IMR-90 (cell line): ENCODE measurements at places on chromosomes 3 and 15. TPM values are rescaled to one million over a fixed set of nuclear protein-coding genes. Genes with fewer than 3 reads are reported as not detected.

The PLSCR4 gene
- total RNA-seq, result 2.8 and 3.8 TPM in 2 replicates

The CAPN7 gene
- 21.3 and 28.1 TPM in 2 replicates for total RNA-seq

The GOLGA6B gene
- not detected in 2 replicates for total RNA-seq

DNA sequence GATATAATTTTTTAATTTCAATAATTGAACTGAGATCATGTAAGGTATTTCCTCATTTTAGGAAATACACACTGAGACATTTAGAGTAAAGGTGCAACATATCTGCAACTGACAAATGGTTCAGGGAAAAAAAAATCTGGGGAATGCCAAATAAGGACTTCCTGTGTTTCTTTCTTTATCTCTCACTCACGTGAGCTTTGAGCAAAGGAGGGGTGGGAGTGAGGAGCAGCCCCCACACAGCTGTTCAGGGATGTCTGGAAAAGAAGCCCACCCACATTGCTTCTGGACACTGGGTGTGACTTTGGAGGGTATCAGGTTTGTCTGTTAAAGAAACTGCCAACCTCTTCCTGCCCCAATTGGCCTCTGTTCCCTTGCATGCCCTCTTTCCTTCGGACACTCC, 5.6 kb upstream of the TP63 start:
- DNase-seq, result no peak
- H3K4me1 ChIP-seq, result no peaks in the 10 kb centered on the region
- H3K27me3 ChIP-seq, result no peaks in the 10 kb centered on the region
- no peak overlapping the region for H3K27ac ChIP-seq
- no peaks in the 10 kb centered on the region for H3K36me3 ChIP-seq

DNA sequence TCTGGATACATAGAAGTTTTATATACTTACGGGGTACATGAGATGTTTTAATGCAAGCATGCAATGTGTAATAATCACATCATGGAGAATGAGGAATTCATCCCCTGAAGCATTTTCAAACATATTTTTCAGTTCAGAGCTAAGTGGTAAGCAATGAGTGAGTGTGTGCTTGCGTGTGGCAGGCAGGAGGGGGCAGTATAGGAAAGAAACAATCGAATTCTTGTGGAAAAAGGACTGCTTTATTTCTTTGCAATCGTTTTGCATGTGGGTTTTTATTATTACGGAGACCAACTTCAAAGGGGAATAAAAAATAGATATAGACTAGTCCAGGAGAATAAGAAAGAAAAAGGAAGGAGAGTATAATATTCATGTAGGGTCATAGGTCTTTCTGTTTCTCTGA, 271.6 kb downstream of the CHL1 start:
- H3K27me3 ChIP-seq, result no peaks in the 10 kb centered on the region
- no peak overlapping the region for H3K4me3 ChIP-seq
- DNase-seq, result no peak
- H3K36me3 ChIP-seq, result no peaks in the 10 kb centered on the region
- H3K4me1 ChIP-seq, result no peaks in the 10 kb centered on the region

DNA sequence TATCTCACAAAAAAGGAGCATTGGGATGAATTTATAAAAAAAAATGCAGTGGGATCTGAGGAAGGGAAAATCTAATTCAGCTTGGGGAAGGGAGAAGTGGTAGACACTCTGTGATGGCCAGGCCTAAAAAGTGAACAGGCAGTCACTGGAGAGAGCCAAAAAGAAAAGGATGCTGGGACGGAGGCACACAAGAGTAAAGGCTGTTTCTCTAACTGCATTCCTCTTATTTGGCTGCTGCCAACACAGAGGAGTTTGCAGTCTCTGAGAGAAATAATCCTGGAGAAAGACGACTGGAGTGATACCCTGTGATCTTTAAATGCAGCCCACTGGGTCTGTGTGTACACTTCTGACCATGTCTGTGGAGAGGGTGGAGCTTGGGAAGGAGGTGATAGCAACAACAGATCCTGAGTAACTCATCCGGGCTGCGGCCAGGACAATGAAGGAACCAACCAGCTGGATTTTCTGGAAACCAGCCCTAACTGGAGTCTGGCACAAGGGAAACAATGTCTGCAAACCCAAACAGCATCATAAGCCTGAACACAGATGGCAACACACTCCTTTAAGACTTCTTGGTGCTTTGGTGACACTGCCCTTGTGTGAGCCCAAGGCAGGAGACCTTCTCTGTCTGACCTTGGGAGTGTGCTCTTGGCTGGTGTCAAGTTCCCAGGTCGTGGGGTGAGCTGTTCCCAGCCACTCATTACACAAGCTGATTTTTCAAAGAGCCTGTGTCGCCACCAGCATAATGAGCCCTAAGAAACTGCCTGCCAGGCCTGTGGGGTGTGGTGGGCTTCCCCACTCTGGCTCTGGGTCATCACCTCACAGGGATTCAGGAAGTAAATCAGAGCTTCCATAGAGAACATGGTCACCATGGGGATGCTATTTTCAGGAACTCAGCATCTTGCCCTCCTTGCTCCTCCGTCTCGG, 8.0 kb downstream of the FYCO1 start:
- H3K36me3 ChIP-seq, result peaks cover 7% of the 10 kb centered on the region; the same call in 1 of the 2 replicates
- H3K4me3 ChIP-seq, result no peak overlapping the region
- peak; percentile 82 for DNase-seq

GRCh38 chr15:68346979-68347378, 69.4 kb downstream of the FEM1B start:
- no peak overlapping the region for H3K4me3 ChIP-seq
- peaks cover 6% of the 10 kb centered on the region; the same call in 1 of the 2 replicates for H3K36me3 ChIP-seq
- peaks cover 12% of the 10 kb centered on the region for H3K4me1 ChIP-seq
- H3K27ac ChIP-seq, result peak overlapping the region; percentile 54
- no peaks in the 10 kb centered on the region for H3K27me3 ChIP-seq

DNA sequence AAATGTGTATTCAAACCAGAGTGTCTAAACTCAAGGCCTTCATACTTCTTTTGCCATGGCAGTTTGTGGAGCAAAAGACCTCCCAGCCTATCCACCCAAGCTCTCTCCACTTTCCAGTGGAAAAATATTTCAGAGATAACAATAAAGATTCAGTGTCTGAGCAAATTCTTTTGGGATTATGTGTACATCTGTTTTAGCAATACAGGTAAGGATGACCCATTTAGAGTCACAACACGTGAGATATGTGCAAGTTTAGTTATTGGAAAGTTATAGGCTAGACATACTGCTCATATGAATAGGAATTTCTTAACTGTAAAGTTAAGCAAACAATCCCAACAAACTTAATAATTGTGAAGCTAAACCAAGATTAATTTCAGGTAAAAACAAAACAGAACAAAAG, 174.5 kb upstream of the LRIG1 start:
- no peak overlapping the region for H3K4me3 ChIP-seq
- H3K27ac ChIP-seq, result no peak overlapping the region
- no peaks in the 10 kb centered on the region for H3K36me3 ChIP-seq
- peak; percentile 74 for DNase-seq

DNA sequence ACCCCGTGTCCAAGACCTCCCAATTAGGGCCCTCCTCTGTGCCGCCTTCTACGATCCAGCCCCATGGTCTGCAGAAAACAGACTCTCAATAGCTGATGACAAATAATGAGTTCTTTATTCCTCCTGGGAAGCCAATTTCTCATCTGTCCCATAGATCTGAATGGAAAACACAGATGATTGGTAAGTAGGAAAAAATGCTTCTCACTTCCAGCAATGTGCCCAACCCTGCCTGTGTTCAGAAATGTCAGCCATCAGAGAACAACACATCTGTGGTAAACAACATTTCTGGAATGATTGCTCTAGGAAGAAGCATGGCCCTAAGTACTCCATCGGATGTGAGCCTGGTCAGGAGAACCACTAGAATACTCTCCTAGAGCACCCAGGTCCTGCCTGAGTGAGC, 240.5 kb upstream of the HES1 start:
- no peak for DNase-seq
- H3K27me3 ChIP-seq, result peaks cover 25% of the 10 kb centered on the region
- no peak overlapping the region for H3K27ac ChIP-seq
- no peaks in the 10 kb centered on the region for H3K36me3 ChIP-seq
- H3K4me1 ChIP-seq, result no peaks in the 10 kb centered on the region
- no peak overlapping the region for H3K4me3 ChIP-seq

DNA sequence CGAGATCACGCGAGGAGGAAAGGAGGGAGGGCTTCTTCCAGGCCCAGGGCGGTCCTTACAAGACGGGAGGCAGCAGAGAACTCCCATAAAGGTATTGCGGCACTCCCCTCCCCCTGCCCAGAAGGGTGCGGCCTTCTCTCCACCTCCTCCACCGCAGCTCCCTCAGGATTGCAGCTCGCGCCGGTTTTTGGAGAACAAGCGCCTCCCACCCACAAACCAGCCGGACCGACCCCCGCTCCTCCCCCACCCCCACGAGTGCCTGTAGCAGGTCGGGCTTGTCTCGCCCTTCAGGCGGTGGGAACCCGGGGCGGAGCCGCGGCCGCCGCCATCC, 1.1 kb upstream of the SETD5 start:
- no peaks in the 10 kb centered on the region for H3K27me3 ChIP-seq
- H3K4me3 ChIP-seq, result peak overlapping the region; percentile 74
- H3K36me3 ChIP-seq, result peaks cover 12% of the 10 kb centered on the region
- H3K27ac ChIP-seq, result peak overlapping the region; percentile 96
- DNase-seq, result peak; percentile 96

- H3K4me3 ChIP-seq, result no peak overlapping the region
- H3K4me1 ChIP-seq, result no peaks in the 10 kb centered on the region
- H3K27ac ChIP-seq, result no peak overlapping the region
- H3K36me3 ChIP-seq, result no peaks in the 10 kb centered on the region
Measured at GRCh38 chr3:62554264-62554799, 181.0 kb upstream of the FEZF2 start.

DNA sequence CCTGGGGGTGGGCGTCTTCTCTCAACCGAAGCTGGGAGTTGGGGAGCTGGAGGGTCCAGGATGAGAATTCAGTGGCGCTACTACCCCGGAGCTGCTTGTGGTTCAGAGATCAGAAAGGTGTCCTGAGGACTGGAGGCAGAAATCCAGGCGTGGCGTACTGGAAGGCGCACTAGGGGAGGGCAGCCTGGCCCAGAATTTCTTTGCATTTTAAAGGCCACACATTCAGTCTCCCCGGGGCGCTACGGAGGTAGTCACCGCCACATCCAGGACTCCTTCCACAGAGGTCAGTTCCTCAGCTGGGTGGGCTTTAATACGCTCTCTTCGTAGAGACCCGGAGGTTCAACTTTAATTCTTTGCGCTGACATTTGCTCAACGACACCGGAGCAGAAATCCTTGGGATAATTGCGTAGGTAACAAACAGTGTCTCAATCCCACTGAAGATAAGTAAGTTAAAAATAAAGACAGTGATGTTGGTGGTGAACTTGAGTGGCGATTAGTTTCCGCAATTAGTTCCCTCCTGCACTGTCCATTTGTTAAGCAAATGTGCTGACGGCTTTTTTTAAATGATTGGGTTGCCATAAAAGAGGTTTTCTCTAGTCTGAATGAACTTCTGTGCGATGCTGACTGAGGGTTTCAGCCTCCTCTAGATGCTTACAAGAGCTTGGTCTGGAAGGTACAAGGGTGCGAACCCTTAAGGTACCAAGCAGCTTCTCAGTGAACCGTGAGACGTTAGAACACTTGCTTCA, 535 bp downstream of the MCTP2 start:
- peaks cover 3% of the 10 kb centered on the region for H3K4me1 ChIP-seq
- no peaks in the 10 kb centered on the region for H3K36me3 ChIP-seq
- peak overlapping the region; percentile 85 for H3K4me3 ChIP-seq
- peak overlapping the region; percentile 6; the same call in 1 of the 2 replicates for H3K27ac ChIP-seq
